H4 (cell line): ENCODE measurements at places on chromosomes 5 and 9. TPM values are rescaled to one million over a fixed set of nuclear protein-coding genes. Genes with fewer than 3 reads are reported as not detected.

- no peak for DNase-seq
Observed at GRCh38 chr5:78536661-78537196, 111.8 kb downstream of the LHFPL2 start.

- DNase-seq: no peak
Observed at GRCh38 chr9:93128011-93128714, 5.9 kb downstream of the NINJ1 start.

GRCh38 chr9:132637351-132637750 lies 32.4 kb downstream of the DDX31 start:
- DNase-seq: no peak

- no peak for DNase-seq
Observed at GRCh38 chr9:137148661-137149060, 9.7 kb downstream of the GRIN1 start.

DNA sequence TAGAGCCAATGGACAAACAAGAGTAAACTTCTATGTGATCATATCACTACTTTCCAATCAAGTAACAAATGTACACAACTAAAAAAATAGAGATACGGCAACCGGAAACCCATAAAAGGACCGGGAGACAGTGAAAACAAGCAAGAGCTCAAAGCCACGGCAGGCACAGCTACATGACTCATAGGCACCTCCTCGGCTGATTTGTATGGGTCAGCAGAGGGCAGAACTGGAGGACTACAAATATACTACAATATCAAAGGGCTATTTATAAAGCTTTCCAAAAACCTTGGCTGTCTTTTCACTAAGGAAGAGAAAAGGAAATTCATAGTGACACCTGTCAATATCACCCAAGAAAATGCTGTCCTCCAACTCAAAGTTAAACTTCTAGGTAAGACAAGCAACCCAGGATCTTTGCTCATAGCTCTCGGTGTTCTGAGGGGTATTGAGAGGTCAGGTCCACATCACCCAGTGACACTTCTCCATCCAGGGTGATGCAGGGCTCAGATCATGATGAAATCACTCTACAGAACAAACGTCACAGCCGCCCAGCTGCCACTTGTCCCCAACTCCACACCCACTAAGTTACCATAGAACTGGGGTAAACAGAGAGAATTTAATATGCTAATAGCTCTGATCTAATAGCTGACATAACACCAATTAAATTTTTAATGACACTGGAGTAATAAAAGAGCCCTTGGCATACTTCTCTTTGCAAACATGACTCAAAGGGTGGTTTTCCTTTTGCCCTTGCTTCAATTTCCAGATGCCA lies 41.3 kb downstream of the PFDN1 start:
- peak; percentile 79 for DNase-seq

GRCh38 chr5:57094753-57095683 lies 78.8 kb upstream of the GPBP1 start:
- DNase-seq: peak; percentile 11

DNA sequence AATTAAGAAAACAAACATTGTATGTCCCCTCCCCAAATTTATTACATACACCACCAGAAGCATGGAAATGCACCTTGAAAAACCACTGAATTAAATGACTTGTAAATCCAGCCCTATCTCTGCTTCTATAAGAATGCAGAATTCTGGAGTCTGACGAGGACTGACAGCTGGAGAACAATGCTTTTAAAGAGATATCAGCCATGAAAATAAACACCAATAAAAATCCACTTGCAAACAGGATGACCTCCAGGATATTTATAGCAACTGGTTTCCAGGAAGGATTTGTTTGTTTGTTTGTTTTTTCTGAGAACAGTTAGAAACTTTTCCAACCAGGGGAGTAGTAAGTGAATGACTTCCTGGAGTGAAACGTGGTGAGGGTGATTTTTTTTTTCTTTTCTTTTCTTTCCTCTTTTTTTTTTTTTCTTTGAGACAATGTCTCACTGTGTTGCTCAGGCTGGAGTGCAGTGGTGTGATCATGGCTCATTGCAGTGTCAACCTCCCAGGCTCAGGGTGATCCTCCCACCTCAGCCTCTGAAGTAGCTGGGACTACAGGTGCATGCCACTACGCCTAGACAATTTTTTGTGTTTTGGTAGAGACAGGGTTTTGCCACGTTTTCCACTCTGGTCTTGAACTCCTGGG lies 38.7 kb upstream of the SLC36A1 start:
- no peak for DNase-seq

GRCh38 chr5:163379298-163380155 lies 57.9 kb upstream of the CCNG1 start:
- peak; percentile 78 for DNase-seq

DNA sequence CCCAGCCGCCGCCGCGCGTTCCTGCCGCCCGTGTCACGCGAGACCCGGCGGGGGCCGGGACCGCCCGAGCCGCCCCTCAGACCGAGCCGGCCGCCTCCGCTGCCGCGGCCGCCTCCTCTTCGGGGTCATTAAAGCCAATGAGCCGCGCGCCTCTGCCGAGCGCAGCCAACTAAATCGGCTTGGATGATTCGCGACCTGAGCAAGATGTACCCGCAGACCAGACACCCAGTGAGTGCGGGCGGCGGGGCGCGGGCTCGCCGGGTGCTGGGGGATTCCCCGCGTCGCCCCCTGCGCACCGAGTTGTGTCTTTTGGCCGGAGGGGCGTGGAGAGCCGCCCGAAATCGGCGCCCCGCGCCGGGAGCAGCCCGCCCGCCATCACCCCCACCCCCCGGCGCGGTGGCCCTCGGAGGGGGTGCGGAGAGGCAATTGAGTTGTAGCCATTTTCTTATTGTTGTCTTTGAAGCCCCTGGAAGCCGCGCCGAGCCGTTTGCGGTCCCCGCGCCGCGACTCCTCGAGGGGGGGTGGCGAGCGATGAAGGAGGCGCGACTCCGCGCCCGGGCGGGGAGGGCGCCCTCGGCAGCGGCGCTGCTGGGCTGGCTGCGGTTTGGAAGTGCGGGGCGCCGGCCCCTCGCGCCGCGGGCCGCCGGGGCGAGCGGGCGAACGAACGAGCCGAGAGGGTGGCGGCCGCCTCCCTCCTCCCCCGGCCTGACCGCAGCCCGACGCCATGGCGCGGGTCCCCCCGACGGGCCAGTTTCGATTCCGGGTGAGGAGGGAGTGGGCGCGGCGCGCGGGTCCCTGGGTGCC lies 1.0 kb downstream of the TLE4 start:
- no peak for DNase-seq

DNA sequence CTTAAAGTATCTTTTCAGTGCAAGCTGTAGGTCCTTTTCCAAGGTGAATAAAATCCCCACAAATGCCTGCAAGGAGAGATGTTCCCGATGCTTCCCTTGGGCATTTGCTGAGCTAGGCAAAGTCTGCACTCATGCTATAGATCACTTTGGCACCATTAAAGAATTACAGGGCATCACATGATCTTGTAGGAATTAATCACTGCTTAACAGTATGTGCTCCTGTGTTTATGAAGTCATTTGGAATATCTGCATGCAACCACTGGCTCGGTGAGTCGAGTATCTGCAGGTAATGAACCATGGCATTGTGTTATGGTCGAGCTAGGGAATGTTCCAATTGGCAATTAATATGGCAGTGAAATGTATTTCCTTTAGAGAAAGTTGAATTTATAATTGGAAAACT lies 615.1 kb downstream of the TLE1 start:
- DNase-seq: no peak

DNA sequence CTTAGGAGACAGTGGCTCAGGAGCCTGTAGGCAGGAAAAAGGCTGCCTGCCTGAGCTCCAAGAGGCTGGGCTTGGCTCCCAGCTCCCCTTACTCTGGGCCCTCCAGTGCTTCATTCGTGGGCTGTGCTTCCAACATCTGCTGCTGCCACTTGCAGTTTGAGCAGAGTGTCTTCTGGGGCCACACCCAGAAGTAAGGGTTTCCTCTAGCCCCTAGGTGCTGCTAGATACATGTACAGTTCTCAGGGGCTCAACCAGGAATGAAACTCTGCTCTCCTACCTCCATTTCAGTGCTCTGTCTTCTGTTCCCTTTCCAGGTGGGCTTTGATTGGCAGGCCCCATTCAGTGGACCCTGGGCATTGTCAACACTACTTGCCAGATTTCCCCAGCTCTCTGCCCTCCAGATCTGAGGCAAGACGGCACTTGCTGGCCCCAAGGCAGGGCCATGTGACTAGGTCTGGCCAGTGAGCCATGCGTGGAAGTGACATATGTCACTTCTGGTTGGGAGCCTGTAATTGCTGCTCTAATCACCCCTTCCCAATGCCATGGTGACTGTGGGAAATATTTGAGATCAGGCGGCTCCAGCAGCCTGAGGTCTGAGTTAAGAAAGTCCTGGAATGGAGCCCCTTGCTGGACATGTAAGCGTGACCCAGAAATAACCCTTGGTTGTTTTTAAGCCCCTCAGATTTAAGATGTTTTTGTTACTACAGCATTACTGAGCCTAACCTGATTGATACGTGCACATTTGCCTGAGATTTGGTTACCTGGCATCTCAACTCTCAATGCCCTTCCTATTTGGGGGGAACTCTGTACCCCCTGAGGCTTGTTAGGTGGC lies 9.4 kb upstream of the BOD1 start:
- DNase-seq: no peak

DNA sequence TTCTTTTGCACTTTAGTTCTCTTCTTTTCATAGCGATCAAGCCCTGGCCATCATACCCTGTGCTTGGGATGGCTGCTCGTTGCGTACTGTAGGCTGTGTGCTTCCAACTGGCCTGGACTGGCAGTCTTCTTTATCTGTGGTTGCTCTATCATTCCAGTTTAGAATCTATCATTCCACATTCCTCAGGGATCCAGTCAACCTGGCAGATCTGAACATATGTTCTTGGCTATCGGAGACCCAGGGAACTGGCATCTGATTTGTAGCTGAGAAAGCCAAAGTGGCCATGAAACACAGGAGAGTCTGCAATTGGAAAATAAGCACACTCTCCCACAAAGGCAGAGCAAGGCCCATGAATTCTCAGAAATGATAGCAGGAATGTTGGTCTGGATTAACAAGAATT lies 22.6 kb upstream of the SLC46A2 start:
- DNase-seq: no peak

DNA sequence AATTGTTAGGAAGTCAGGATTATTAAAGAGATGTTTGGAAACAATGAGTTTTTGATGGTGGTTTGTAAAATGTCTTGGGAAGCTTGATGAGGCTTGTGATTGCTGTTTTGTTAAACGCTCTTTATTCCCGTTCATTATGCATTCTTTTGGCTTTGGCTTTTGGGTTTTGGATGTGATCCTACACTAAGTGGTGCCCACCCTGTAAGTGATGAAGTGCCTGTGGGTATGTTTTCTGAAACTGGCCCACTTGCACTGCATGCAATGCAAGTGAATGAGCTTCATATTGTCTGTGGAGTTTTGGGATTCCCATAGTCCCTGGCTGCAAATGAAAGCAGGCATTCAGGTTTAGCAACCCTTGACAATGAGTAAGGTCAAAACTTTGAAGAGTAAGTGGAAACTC lies 1035.5 kb upstream of the WWC1 start:
- DNase-seq: no peak

DNA sequence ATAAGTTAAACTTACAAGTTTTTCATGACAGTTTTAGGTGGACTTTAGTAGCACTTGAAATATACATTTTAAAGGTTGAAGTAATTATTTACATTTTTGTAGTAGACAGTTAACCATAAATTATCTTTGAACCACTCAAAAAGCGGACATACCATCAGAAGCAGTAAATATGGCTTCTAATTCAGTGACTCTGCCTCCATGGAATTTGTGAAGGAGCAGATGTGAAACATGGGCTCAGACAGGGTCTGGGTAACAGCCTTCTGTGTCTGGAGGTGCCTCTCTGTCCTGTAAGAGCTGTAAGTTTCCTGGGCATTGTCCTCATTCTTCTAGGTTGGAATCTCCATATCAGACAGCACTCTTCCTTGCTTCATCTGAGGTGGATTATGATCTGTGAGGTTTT lies 12.4 kb downstream of the RLN2 start:
- DNase-seq: no peak

DNA sequence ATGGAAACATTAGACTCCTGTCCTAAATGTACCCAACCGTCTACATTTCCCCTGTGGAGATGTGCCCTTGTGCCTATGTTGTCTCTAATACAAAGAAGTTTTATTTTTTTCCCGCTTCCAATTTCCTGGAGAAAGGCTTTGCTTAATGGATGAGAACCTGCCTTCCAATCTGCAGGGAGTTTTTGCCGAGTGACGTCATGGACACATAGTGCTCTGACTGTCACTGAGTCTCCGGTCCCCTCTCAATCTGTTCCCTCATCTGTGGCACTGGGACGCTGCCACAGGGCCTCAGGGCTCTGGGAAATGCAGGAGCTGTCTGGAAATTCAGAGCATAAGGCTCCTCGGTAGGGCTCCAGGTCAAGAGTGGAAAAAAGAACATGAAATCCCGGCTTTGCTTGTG lies 144.8 kb downstream of the PDZD2 start:
- no peak for DNase-seq

TAF1L gene
- not detected in 2 replicates for total RNA-seq

GALNT12 gene
- total RNA-seq: 3.1 and 3.6 TPM in 2 replicates

PCBD2 gene
- 7.6 and 9.9 TPM in 2 replicates for total RNA-seq

OR1J4 gene
- total RNA-seq: not detected in 2 replicates

CFAP90 gene
- total RNA-seq: not detected in 2 replicates

HACD4 gene
- total RNA-seq: not detected in 2 replicates

CEP72 gene
- 4.8 TPM in 2 replicates for total RNA-seq

APBA1 gene
- total RNA-seq: 0.25 and 0.41 TPM in 2 replicates

SPATA31E1 gene
- total RNA-seq: not detected in 2 replicates

PLPPR1 gene
- 12.0 TPM in 1 of 2 replicates, not detected in the other for total RNA-seq

NUTM2F gene
- total RNA-seq: not detected in 2 replicates
